ENCODE measurements at places on chromosomes 1 and 21.

- DNase-seq, result no peak
Observed at GRCh38 chr1:119438761-119439160, 23.8 kb downstream of the HSD3B2 start.

- DNase-seq, result no peak
Observed at GRCh38 chr1:7356079-7356478, 415.0 kb upstream of the VAMP3 start.

- DNase-seq, result no peak
Observed at GRCh38 chr1:23424293-23425192, at the start of gene TCEA3. TSS of gene TCEA3 (minus strand) at chr1:23424748. CDS start at chr1:23424633, 115 bp downstream.

DNA sequence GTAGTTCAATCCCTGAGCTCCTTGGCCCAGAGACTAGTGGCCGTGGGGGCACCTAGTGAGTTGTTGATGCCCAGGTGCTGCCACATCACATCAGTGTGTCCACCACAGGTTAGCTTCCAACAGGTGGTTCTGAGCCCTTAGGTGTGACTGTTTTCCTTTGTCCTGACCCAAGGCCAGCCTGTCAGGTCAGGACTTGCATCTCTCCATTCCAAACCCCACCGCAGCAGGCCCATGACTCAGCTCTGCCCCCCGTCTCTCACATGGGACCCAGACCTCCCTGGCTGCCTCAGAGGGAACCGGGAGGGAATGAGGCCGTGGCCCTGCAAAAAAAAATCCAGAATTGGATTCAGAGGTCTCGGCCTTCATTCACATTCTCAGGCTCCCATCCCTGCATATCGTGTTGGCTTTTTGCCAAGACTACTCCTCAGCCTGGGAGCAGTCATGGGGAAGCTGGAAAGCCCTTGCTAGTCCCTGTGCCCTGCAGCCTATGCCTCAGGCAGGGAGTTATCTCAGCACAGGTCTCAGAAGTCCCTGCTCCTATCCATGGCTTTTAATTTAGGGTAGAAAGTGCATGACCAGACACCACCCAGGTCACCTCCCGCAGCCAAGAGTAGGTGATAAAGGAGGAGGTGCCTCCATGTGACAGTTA, 7.2 kb downstream of the INAVA start:
- no peak for DNase-seq

GRCh38 chr1:188723332-188724020, 1754.2 kb downstream of the BRINP3 start:
- DNase-seq, result no peak

GRCh38 chr21:34984356-34985058, 64.6 kb downstream of the RUNX1 start:
- no peak for DNase-seq

GRCh38 chr1:12477936-12478611, 139.9 kb downstream of the DHRS3 start:
- DNase-seq, result peak; percentile 43

- DNase-seq, result no peak
Observed at GRCh38 chr1:235902677-235903542, 36.2 kb upstream of the LYST start.

DNA sequence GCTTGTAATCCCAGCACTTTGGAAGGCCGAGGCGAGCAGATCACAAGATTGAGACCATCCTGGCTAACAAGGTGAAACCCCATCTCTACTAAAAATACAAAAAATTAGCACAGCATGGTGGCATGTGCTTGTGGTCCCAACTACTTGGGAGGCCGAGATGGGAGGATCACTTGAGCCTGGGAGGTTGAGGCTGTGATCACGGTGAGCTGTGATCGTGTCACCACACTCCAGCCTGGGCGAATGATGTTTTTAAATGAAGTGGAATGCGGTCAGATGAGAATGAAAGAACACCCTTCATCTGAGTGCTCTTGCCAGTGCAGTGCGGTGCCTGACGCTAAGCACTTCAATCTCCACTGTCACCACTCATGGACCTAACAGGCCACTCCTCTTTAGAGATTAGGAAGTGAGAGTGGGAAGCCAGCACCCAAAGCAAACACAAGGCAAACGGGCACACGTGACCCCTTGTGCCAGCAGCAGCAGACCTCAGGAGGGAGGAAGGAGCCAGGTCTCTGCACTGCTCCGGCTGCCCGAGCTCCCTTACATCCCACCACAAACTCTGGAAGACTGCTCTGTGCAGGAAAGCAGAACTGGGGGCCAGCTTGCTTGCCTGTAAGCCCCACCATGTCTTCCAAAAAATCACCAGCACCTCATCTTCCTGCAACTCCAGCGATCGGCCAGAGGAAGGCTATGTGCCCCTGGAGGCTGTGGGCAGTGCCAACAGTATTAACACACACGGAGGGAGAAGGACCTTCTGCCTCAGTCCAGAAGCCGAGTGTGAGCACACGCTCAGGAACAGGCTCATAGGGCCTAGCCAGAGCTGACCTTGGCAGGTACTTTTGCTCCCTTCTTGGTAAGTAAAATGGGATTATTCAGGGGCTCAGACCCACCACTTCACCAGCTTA, 9.7 kb downstream of the CTNNBIP1 start:
- DNase-seq, result peak; percentile 77

DNA sequence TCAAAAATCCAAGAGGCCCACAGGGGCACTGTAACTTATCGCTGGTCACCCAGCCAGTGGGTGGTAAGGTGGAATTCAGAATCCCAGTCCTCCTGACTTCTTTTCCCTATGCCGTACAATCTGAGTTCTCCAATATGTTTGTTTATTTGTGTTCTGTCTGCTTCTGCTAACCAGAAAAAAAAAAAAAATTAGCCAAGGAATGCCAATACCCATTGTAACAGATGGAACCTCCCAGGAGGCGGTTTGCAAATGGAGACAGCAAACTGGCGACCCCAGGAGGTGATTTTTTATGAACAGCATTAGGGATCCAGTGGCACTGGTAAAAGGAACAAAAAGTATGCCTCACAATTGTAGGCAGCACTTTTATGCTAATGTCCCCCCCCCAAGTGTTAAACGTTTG, 189.0 kb upstream of the FGGY start:
- DNase-seq, result no peak

- DNase-seq, result no peak
Observed at GRCh38 chr21:42130441-42130840, 59.3 kb downstream of the UMODL1 start.

DNA sequence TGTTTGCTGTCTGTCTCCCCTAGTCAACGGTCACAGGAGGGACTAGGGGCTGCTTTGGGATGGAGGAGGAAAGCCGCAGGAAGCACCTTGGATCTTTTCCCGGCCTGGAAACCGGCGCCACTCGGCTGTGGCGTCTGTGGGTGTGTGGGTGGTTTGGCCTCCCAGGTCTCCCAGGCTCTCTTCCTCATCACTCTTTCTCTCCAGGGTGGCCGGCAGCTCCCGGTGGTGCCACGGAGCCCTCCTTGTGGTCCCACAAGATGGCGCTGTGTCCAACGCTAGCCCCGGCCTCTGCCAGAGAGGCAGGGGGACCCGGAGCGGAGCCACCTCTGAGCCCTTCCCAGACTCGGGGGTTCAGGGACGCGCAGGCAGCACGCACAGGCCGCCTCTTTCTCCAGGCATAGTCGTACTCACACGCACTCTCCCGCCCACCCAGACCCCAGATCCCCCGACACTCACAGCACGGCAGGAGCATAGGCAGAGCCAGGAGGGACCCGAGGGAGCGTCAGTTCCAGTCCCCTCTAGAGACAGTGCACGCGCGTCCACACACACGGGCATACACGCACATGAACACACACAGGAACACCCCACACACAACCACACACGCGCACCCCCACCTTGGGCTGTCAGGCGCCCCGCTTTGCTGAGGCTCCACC, 31.2 kb downstream of the CDCP2 start:
- DNase-seq, result peak; percentile 76

DNA sequence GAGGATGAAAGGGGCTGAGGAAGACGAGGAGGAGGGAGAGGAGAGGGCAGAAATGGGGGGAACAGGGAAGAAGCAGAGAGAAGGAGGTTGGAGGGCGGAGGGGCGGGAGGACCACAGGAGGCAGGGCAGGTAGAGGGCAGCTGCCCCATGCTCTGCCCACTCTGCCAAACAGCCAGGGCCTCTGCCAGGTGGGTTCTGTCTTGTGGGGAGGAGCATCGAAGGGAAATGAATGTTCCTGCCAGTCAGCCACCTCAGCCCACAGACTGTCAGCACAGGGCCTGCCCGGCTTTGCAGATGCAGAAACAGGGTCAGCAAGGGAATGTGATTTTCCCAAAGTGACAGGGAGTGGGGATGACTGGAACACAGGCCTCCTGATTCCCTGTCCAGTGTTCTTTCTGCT, 82.6 kb downstream of the GRIK3 start:
- DNase-seq, result no peak

DNA sequence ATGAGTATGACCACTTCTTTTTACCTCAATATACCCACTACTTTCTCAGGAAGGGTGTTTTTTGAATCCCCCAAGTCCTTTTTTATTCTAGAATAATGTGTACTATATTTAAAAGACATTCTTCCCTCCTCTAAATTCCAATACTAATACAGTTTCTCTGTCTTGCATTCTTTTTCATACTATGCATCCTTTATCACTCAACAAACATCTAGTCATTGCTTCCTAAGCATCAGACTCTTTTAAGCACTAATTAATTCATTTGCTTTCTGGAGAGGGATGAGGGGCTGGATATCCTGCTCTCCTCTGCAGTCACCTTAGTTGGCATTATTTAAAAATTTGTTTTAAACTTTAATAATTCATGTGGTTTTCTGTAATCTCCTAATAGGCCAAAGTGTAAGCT, 838.8 kb downstream of the KCNT2 start:
- DNase-seq, result no peak

DNA sequence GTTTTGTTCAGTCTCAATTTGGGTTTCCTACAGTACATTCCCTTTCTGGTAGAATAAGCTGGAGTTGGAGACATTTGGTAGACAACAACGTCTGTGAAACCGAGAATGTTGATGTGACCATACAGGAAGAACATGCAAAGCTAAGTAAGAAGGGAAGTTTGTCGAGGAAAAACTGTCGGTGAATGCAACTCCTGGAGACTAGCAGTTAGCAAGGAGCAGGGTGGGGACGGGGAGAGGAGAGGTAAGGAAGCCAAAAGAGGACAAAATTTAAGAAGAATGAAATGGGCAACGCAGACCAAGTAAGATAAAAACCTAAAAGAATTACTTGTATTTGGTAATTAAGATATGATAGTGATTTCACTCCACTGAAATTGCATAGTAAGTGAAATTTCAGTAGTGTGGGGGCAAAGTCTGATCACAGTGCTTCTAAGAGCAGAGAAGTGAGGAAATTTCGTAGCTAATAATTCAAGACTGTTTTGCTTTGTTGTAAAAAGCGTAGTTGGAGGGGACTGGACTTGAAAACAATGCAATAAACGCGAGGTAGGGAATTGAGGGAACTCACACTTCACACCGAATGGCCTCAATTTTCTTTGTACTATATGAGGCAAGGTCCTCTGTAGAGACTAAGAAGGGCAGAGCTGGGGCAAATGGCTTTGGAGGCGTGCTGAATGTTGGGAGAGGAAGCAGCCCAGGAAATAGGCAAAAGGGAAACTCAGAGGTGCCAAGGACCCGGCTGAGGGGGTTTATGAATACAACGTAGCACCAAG, 787 bp upstream of the GIPC2 start:
- peak; percentile 10 for DNase-seq

DNA sequence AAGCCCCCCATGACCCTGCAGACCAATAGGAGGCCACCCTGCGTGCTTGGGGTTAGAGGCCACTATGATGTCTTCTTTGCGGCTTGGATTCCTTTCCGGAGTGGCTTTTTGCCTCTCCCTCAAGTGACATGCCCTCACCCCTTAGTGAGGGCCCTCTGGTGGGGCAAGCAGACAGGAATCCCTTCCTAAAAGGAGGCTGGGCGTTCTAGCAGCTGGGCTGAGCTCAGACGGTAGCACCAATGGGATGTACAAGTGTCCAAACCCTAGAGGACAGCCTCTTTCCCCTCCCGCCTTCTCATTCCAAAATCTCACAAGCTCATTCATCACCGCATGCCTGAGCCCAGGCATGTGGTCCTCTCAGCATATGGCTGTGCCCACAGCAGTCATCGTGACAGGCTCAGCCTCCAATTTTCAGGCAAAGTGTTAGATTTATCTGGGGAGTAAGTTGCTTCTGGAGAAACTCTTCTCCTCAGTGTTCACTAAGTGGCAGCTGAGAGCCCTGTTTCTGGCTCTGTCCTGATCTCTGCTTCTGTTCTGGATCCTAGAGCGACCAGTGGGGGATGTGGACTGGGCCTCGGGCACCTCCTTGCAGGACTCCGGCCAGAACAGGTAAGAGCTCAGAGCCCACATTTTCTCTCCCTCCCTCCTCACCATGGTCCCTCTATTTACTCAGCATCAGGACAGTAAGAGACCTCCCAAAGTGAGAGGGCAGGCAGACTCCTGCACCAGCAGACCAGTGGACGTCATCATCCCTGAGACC, 4.8 kb downstream of the KIAA1614 start:
- no peak for DNase-seq

GRCh38 chr1:207838156-207839082, 72.5 kb downstream of the CD34 start:
- no peak for DNase-seq

- DNase-seq, result no peak
Observed at GRCh38 chr21:34046917-34047316, 26.5 kb upstream of the MRPS6 start.

DNA sequence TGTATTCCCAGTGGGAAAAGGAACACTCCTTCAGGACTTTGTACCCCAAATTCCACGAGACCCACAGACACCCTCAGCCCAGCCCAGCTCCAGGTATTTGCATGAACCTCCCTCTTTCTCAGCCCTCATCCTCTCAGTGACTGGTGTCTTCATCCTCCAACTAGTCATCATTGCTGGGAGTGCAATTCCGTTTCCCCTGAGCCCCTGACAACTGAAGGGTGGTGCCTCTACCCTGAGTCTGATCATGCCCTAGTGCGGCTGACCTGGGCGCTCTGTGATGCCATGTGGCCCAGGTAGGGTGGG, 3.8 kb upstream of the ZNF692 start:
- DNase-seq, result no peak

DNA sequence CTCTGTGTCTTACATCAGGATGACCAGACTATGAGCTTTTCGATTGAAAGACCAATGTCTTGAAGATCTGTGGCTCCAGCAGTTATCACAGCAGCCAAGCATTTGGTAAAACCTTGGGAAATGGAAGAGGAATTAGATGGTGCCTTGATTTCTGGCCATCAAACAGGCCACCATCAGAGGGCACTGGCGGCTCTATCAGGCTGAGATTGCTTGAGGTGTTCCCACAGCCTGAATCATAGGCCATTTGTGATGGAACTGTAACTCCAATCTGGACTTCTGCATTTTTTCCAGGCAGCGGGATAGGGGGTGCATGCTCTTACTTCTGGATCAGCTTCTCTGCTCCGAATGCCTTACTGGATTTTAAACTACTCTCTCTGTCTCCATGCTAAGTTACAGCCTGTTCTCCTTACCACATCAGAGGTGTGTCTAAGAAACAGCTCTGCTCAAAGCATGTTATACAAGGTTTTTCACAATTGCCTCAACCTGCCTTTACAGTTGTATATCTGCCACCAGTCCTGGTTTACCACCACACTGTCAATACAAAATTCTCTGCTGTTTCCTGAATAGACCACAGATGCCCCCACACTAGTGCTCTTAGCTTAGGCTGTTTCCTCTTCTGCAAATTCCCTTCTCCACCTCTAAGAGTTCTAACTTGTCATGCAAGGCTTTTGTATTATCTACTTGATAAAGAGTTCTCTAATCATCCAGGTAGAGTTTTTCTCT, 180.9 kb downstream of the PTGER3 start:
- DNase-seq, result peak; percentile 46

All from common myeloid progenitor, CD34-positive (primary cell).